Aorta (tissue), 5 donors: ENCODE measurements at places on chromosomes 12 and 14. TPM values are rescaled to one million over a fixed set of nuclear protein-coding genes. Genes with fewer than 3 reads are reported as not detected.

DNA sequence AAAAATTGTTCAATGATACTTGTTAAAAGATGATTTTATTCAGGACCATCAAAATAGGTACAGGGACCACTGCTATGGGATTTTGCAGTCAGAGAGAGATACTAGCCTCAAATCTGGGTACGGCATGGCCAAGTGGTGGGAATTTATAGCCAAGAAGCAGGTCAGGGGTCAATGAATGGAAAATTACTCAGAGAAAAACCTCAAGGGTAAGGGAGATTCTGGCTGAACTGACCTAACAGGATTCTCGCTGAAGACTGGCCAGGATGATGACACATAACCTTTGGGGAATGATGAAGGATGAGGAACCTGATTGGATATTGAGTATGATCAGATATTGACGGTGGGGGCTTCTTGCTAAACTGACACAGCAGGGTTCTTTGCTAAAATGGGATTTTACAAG is 32.7 kb downstream of the DEPDC4 start:
- DNase-seq, result no peak

SYCP3 gene
- 0.65 TPM for total RNA-seq

PPP1R36 gene
- 0.42 TPM for total RNA-seq

GRCh38 chr14:56145181-56145769 is 27.1 kb downstream of the PELI2 start:
- DNase-seq, result no peak

DNA sequence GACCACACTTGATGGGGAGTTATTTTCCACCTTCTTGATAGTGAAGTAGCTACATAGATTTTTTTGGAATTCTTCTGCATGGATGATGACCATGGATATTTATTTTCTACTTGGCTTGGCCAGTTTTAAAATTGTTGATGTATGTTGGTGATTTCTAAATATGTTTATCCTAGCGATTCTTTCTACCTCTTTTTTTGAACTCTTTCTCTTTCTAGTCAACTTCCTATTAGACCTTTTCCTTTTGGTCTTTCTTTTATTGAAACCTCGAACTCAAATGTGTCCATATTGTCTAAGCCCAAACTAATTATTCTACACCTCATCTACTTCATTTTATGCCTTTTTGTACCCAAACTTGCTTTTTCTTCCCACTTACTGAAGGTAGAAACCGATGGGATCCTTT is 37.0 kb downstream of the CCDC91 start:
- no peak for DNase-seq

DNA sequence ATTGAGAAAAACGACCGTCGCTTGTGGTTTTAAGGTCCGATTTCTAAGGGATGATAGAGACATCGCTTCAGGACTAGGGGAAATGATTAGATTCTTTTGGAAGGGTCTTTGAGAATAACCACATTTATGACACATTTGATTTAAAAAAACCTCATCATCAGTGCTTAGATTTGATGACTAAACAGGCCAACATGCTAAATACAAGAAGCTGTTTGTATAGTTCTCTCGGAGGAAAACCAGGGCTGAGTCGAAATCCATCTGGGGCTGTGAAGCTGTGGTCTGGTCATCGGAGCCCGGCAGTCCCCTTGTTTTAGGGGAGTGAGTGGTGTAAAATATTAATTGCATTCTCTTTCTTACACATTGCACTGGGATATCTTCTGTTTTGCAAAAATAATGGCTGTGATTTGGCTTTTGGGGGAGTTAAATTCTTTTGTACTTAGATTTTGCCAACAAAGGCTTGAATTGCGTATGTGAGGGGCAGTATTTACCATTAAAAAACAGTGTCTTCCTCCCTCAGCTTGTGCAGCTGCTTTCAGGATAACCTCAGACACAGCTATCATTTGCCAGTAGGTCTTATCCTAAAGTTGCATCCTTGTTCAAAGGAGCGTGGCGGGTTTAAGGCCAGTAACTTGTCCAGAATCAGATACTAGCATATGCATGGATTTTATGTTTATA is 550 bp downstream of the GNG2 start:
- DNase-seq, result no peak

DNA sequence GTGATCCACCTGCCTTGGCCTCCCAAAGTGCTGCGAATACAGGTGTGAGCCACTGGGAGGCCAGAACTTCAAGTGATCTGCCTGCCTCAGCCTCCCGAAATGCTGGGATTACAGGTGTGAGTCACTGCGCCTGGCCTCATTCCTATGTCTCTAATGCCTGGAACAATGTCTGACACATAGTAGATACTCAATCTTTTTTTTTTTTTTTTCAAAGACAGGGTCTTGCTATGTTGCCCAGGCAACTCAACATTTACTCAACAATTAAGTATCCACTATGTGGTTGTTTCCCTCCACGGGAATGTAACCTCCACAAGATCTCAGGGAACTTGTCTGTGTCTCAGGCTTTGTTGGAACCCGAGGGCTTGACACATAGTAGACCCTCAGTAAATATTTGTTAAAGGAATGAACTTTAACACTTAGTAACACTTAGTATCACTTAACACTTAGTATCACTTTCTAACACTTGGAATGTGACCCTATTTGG is 3.0 kb upstream of the TMEM120B start:
- no peak for DNase-seq
